H54 (cell line): ENCODE measurements at places on chromosomes 4 and X.

DNA sequence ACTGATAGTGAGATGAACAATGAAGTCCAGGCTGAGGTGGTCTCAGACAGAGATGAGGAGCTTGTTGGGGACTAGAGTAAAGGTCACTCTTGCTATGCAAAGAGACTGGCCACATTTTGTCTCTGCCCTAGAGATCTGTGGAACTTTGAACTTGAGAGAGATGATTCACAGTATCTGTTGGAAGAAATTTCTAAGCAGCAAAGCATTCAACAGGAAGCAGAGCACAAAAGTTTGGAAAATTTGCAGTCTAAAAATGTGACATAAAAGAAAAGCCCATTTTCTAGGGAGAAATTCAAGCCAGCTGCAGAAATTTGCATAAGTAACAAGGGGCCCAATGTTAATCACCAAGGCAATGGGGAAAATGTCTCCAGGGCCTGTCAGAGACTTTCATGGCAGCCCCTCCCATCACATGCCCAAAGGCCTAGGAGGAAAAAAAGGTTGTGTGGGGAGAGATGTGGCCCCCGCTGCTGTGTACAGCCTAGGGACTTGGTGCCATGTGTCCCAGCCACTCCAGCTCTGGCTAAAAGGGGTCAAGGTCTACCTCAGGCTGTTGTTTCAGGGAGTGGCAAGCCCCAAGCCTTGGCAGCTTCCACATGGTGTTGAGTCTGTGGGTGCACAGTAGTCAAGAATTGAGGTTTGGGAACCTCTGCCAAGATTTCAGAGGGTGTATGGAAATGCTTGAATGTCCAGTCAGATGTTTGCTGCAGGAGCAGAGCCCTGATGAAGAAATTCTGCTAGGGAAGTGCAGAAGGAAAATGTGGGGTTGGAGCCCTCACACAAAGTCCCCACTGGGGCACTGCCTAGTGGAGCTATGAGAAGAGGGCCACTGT lies 262.8 kb downstream of the DKK2 start:
- DNase-seq: no peak

GRCh38 chrX:38754102-38754790 lies 47.0 kb upstream of the MID1IP1 start:
- DNase-seq: no peak

GRCh38 chrX:21885568-21885967 lies 29.8 kb downstream of the YY2 start:
- no peak for DNase-seq

- no peak for DNase-seq
These were observed 275.5 kb downstream of the PPARGC1A start for GRCh38 chr4:23614284-23614892.

GRCh38 chr4:182185491-182185890 lies 57.7 kb upstream of the TENM3 start:
- no peak for DNase-seq

DNA sequence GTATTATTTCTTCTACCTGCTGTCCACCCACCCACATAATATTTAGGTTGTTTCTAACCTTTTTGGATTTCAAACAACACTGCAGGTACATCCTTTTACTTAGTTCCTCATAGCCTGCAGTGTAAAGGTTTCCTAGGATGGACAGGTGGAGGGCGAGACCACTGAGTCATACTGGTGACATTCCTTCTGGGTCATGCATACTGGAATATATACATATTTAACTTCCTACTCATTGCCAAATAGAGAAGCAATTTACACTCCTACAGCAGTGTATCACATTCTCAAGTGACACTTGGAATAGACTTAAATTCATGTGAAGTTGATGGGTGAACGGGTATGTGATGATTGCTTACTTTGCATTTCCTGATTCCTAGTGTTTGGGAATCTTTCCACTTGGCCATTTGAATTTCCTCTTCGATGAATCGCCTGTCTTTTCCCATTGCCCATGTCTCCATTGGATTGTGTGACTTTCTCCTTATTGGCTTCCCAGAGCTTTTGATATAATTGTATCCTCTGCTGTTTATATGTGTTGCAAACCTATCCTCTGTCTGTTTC lies 8.2 kb upstream of the PPP2R2C start:
- DNase-seq: no peak

DNA sequence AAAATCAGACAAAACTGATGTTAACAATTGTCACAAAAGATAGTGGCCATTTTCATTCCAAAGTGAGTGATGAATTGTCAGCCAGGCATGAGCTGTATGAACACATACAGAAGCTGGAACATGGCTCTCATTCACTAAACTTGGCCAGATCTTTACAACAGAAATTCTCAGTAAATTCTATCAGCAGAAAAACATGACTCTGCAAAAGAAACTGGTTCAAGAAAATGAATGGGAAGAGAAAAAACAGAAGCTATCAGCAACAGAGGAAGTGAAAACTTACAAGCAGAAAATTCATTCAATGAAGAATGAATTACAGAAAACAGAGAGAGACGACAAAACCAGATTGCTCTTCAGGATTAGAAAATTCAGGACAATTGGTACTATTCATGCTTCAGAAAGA lies 249.6 kb downstream of the COL25A1 start:
- no peak for DNase-seq

GRCh38 chr4:107069049-107069448 lies 32.9 kb upstream of the DKK2 start:
- no peak for DNase-seq

DNA sequence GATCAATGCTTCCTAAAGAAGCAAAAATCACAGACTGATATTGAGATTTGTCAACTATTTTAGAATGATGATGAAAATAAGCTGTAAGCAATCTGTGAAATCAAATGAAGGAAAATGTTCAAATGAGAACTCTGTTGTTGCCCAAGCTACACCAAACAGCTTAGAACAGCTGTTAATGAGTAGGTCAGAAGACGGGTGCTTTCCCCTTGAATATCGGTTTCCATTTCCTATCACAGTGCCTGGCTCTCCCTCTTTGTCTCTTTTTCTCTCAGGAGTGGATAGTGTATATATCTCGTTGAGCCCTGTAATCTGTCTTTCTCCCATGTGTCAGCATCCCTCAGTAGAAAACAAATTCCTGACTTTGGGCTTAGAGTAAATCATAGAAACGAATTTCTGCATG lies 1592.9 kb upstream of the TENM3 start:
- DNase-seq: no peak

- DNase-seq: no peak
These were observed 293.5 kb downstream of the ZNF674 start for GRCh38 chrX:46251755-46252154.

- no peak for DNase-seq
These were observed 59.6 kb downstream of the DRD5 start for GRCh38 chr4:9841072-9841471.

DNA sequence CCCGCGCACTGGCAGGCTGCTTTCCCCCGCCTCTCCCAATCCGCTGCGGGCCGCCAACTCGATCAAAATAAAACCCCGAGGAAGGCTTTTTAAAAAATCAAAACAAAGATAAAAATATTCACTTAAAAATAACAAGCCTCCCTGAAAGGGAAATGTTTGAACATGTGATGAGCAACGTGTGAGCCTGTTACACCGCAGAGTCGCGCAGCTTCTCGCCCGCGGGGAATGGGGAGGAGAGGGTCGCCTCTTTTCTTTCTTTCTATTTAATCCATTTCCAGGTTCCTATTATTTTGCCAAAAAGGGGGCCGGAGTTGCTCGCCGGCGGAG lies 326.0 kb upstream of the F9 start:
- DNase-seq: no peak

DNA sequence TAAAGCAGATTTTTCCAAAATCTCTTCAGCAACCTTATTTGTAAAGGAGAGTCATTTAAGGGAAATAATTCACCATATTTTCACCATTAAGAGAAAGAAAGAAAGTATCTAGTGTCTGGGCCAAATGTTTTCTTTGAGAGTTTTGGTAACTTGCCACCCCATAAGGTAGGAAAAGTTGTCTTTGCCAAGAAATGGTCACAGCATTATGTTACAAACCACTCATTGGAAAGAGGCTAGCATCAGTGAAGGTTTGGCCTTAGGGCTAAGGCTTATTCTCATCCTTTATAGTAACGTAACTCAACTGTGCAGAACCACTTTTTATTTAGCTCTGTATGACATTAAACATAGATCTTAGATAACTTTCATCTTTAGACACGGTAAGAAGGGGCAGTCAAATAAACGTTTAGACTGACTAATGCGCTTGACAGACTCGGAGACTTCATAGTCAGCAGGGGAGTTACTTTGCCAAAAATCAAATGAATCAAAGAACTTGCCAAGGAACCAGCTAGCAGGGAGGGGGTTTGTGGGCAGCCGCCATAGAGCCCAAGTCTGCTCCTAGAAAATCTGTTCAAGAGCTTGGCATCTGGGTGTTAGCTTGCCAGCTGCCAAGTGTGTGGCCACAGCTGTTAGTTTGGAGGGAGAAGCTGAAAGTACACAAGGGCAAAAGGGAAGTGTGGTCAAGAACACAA lies 182.8 kb upstream of the GRID2 start:
- DNase-seq: no peak

DNA sequence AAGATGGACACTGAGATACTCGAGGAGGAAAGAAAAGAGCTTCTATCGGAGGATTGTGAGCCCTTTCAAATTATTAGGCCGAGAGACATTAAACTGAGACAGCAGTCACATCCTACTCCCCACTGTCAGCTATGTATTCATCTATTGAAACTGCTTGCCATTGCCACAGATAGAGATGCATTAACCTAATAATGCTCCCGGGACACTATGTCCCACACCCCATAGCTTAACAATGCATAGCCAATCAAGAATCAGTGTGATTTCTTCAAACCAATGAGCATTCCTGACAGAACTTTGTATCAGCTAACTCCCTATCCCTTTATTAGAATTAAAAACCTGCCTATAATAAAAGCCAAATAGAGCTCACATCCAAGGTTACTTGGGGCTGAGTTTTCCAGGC lies 118.1 kb upstream of the NEIL3 start:
- DNase-seq: no peak

GRCh38 chr4:86421461-86421860 lies 61.6 kb upstream of the MAPK10 start:
- DNase-seq: no peak

- no peak for DNase-seq
These were observed 92.1 kb upstream of the RPA4 start for GRCh38 chrX:96791559-96791958.

GRCh38 chr4:92163348-92163747 lies 140.4 kb upstream of the GRID2 start:
- DNase-seq: no peak

DNA sequence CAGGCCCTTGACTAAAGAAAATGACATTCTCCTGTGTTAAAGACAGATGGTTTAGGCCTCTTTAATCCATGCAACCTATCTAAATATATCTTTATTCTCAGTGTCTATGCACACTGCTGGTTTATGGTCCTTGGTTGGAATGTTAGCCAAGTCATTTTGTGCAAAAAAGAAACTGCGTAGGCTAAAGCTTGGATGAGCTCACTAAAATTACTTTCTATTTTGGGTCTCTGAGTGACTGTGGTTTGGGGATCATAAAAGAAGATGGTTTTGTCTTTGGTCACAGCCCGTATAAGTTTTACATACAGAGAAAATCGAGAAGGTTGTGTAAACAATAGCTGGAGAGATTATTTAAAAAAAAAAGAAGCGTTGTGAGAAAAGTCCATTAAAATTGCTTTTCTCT lies 443.6 kb downstream of the UBE2NL start:
- DNase-seq: peak; percentile 3

DNA sequence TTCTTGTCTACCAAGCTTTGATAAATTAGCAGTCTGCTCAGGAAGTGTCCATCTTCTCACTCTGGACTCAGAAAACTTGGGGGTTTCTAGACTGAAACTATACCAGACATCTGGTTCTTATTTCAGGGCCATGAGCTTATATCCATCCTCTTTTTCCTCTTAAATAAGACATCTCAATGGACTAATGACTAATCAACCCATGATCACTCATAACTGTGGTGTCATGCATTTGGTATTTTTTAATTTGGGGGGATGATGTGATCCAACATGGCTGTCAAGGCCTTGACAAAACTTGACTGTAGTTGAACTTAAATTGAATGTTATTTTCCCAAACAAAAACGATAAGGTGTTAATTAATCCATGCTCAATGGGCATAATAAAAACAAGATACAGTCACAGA lies 87.8 kb downstream of the GPRASP3 start:
- DNase-seq: no peak

- no peak for DNase-seq
These were observed 53.5 kb upstream of the FGF13 start for GRCh38 chrX:138765051-138765450.

DNA sequence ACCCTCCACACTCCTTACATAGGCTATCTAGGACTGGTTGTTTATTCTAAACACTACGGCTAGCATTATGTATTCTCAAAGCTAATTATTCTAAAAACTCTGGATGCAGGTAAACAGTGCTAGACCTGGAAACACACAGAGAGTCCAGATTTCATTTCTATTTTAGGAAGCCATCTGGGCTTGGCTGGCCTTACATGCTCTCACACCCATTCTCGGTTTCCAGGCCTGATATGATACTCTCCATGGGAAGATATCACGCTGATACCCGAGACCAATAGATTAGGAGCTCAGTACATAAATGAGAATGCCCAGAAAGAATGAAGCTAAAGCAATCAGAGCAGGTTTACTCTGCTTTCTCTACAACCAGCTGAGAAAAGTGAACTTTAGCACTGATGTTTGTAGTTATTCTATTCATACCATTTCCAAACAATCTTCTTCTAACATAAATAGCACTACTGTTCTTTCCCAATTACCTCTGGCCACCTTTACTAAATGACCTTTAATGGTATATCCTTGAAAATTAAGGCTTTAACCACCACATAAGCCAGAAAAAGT lies 973.3 kb downstream of the PCDH18 start:
- no peak for DNase-seq

- DNase-seq: no peak
These were observed 70.2 kb upstream of the DAPP1 start for GRCh38 chr4:99746443-99746842.

GRCh38 chr4:42906891-42907759 lies 14.6 kb downstream of the GRXCR1 start:
- DNase-seq: no peak

DNA sequence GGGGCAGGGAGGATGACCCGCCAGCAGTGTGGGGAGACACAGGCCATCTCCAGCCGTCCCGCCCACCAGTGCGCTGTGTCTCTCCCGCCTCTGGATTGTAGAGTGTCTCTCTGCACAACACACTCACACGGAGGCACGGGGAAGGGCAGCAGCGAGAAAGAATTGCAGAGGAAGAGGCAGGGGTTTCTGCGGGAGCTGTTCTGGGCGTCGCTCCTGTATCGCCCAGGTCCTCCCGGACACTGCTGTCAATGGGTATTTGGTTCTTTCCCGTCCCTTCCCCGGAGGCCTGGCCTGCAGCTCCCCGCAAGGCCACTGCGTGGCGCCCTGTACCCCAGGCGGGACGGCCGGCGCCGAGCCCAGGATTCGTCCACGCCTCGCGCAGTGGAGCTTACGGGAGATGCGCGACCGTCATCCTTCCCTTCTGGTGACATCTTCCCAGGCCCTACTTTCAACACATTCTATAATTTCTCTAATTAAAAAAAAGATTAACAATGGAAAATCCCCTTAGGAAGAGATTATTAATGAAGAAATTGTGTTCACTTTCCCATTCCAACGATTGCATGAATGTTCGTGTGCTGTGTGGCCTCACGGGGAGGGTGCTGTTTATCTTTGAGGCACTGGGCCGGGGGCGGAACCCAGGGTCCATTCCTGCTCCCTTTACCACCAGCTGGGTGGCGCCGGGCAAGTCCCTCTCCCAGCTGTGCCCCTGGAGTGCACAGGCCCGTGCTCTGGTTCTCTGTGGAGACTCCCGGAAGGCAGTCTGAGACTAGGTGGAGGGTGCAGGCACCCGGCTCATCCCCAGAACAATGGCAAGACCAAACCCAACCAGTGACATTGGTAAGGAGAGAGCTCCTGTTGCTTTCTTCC lies 95.7 kb downstream of the CPZ start:
- no peak for DNase-seq

GRCh38 chr4:151429957-151430570 lies 21.1 kb downstream of the FHIP1A start:
- DNase-seq: no peak

GRCh38 chr4:109548655-109549054 lies 11.4 kb upstream of the MCUB start:
- DNase-seq: peak; percentile 19
